Uterus (tissue), 4 donors: ENCODE measurements at places on chromosomes 7 and 10. TPM values are rescaled to one million over a fixed set of nuclear protein-coding genes. Genes with fewer than 3 reads are reported as not detected.

GRCh38 chr10:9869205-9869604, 1148.5 kb upstream of the CELF2 start:
- DNase-seq, result no peak

The OR2A1 gene
- 0.48 TPM for total RNA-seq

DNA sequence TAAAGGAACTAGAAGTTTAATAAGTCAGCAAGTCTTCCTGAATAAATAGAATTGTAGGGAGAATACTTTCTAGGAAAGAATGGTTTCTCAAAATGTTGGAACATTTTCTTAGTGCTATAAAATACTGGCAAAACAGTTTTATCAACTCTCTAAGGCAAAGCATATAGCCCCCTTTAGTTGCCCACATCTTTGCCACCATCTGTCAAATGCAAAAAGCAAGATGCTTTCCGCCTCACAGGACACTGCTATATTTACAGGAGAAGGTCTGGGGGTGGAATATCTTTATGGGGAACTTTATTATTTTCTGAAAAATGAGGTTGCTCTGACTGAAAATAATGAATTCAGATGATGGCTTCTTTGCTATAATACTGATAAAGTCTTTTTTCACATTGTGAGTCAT, 78.3 kb downstream of the SVOPL start:
- DNase-seq, result no peak

GRCh38 chr10:61608255-61609033, 54.3 kb upstream of the CABCOCO1 start:
- DNase-seq, result no peak

- DNase-seq, result no peak
These were observed 812 bp upstream of the IDE start for GRCh38 chr10:92574548-92575261.

- DNase-seq, result no peak
These were observed 3.4 kb upstream of the PNPLA8 start for GRCh38 chr7:108529341-108529740.

DNA sequence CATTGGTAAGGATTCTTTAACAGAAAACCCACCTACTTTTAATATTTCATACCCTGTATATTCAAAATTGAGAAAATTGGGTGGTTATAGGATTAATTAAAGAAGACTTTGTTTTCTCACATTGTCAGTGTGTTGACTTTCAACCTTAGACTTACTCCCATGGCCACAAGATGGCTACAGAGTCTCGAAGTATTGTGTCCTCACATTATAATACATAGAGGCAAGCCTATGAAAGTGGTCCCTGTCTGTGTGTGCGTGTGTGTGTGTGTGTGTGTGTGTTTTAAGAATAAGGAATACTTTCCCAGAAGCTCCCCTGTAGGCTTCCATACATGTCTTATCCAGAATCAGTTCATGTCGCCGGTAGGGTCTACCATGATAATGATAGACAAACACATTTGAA, 180.0 kb downstream of the PHF14 start:
- no peak for DNase-seq

- DNase-seq, result no peak
These were observed 19.7 kb downstream of the TRUB1 start for GRCh38 chr10:114957673-114958072.

- peak; percentile 69 for DNase-seq
These were observed 37.7 kb downstream of the ASB13 start for GRCh38 chr10:5628451-5629302.

DNA sequence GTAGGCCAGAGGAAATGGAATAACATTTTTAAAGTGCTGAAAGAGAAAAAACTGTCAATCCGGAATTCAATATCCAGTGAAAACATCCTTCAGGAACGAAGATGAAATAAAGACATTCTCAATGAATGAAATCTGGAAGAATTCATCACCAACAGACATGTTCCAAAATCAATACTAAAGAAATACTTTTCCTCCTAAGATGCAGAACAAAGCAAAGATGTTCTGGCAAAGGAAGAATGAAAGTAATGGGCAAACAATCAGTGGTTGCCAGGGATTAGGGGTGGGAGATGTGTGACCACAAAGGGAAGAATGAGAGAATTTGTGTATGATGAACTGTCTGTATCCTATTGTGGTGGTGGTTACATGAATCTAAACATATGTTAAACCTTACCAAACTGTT, 52.8 kb upstream of the EEPD1 start:
- no peak for DNase-seq

DNA sequence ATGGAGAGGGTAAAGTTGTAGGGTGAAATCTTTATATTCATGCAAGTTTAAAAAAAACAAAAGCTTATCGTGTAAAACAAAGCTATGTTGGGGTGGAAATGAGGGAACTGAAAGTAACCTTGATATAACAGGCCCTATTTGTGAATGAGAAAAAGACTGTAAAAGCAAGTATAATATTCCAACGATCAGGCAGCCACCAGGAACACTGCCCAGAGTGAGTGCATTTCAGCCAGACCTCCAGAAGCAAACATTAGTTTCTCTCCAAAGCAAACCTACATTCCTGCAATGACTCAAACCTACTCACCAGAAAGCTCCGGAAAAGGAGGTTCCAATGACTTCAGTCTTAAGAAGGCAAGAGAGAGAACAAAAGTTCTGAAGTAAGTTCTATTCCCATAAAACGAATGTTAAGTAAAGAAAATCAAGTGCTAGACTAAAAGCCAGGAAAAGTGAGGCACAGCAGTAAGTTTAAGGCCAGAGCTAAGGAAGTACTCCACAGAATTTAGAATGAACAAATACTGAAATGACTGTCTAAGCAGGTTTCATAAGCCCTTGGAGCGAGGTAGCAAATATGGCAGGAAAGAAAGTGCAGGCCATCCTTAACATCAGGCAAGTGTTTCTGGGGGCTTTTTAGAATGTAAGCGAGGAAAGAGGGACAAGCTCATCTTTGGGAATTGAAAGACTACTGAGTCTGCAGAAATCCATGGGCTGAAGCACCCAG, 493.1 kb downstream of the XPNPEP1 start:
- no peak for DNase-seq

The ADRA2A gene
- total RNA-seq, result 4.5 TPM

The TMEM229A gene
- not detected for total RNA-seq

The ARHGEF35 gene
- total RNA-seq, result 4.6 TPM

The TRPV5 gene
- not detected for total RNA-seq

DNA sequence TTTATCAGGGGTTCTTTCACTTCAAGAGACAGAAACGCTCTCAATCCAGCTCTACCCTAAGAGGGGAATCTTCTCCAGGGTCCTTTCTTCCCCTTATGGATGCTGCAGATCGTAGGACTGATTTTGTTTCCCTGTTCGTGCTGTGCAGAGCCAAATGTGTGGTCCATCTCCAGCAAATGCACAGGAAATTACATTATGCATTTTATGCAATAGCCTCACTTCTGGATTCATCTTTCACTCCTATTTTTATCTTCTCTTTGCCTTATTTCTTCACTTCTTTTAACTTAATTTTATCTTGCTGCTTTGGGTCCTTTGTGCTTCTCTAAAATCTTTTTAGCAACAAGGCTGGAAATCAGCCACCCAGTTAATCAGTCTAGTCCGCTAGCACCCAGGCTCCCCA, 184.5 kb upstream of the INHBA start:
- no peak for DNase-seq

The IFIT1 gene
- total RNA-seq, result 16.9 TPM

DNA sequence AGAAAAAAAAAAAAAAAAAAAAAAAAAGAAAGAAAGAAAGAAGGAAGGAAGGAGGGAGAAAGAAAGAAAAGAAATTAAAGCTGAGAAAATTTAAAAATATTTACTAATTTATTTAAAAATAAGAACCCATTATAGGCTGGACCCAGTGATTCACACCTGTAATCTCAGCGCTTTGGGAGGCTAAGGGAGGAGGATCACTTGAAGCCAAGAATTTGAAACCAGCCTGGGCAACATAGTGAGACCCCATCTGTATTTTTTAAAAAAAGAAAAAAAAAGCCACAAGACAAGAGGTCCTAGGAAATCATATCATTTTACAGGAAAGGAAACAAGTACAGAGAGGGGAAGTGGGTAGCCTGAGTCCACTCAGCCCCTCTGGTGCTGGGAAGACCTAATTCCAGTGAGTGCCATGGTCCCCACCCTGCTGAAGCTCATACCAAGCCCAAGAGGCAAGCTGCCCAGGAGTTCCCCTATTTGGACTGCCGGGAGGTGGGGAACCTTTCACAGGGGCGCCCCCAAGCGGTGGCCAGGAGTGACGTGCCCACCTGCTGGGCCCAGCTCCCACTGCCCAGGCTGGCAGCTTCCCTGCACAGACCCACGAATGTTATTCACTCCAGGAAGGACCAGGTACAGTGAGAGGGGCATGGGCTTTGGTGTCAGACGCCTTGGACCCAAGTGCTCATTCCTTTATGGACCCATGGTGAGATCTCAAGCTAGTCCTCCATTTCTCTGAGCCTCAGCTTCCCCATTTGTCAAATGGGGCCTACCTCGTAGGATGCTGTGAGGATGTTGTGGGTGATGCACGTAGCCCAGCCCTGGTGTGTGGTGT, 133.6 kb downstream of the ZMIZ1 start:
- DNase-seq, result no peak

The HBP1 gene
- 48.3 TPM for total RNA-seq

DNA sequence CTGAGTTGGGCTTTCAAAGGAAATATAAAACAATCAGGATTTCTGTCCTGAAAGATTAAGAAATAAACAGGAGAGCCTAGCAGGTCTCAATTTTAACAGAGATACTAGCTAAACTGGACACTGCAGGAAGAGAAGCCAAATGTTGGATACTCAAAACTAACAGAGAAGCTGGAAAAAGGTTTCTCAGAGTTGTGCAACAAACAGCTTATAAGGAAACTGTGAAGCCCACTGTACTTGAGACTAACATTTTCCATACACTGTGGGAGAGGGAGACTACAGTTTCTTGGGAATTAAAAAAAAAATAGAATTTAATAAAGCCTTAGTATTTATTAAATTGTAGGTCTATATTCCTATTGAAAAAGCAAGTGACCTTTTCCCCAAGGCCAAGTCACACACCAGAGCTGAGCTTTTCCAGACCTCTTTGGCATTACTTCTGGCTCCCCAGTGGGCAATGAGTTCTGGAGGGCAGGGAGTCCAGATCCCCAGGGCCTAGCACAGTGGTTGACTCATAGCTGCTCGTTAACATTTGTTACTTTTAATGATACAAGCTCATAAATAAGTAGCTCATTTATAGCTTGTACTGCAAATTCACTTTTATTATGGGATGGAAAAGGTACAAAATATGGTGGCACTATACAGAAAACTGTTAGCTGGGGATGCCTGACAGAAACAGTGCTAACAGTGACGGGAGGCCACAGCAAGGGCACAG, 68.3 kb downstream of the MINDY3 start:
- peak; percentile 42 for DNase-seq

GRCh38 chr10:33276282-33276923, 58.1 kb downstream of the NRP1 start:
- DNase-seq, result no peak

The TPST1 gene
- 21.0 TPM for total RNA-seq

The INHBA gene
- 5.4 TPM for total RNA-seq

The TSPAN33 gene
- total RNA-seq, result not detected

The SRGN gene
- 36.9 TPM for total RNA-seq

DNA sequence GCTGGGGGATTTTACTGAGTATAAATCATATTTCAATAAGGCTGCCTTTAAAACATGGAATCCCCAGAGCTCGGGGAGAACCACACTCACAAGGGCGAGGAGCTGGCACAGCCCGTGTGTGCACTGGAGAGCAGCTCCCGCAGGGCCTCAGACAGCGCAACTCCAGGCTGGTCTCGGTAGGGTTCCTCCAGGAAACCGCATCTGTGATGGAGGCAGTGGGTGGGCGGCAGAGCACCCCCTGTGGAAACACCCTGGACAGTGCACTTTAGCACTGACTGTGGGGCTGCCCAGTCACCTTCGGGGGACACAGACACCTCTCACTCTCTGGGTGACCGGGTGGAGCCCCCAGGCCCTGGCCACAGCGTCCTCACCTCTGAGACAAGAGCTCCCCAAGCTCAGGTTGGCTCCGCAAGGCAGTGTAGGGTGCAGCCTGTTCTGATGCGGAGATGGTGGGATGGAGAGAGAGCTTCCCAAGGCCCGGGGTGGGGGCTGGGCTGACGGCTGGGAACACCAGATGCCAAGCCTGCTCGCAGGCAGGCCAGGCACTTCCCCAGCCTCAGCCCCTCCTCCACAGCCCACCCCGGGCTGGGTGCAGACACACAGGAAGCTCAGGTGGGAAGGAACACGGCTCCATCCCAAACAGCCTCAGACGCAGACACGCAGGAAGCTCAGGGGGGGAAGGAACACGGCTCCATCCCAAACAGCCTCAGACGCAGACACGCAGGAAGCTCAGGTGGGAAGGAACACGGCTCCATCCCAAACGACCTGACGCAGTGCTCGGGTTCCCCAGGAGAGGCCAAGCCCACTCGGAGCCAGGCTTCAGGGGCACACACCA, 224.4 kb downstream of the MAD1L1 start:
- DNase-seq, result no peak

DNA sequence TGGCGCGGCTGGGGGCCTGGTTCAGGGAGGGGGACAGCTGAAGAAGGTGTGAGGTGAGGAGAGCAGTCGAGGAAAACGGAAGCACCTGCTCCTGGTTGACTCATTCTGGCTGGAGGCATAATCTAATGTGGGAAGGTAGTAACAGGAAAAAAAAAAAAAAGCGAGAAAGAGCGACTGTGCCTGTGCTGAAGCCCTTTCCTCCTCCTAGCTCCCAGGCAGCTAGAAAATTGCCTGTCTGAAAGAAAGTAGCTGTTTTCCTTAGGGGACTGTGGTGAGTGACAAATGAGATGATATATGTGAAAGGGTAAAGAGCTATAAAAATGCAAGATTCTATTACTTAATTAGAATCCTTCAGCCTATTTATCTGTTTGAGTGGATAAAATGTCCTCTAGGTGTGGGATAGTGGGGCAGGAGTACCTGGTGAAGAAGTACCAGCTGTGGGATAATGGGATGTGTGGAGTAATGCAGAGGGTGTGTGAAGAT, 4.9 kb upstream of the MEST start:
- DNase-seq, result no peak
